ENCODE measurements at places on chromosomes 6 and 20.
A peak's percentile ranks its signal among the peaks of the same experiment; 100 is the strongest.

DNA sequence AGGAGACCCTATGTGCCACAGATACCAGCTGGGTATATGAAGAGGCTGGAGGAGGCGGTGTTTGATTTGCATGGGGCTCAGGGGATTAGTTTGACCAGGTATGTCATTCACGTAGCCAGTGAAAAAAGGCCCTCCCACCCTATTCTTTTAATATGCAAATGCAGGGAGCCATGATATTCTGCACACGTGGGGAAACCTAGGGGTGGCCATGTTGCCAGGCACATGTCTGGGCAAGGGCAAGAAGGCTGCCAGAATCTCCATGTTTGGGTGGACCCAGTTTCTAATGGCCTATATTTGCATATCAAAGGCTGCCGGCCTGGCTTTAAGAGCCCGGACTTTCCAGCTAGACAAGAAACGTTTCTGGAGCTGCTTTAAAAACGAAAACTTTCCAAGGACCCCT, 60.4 kb downstream of the SOX4 start:
- no peak for DNase-seq

DNA sequence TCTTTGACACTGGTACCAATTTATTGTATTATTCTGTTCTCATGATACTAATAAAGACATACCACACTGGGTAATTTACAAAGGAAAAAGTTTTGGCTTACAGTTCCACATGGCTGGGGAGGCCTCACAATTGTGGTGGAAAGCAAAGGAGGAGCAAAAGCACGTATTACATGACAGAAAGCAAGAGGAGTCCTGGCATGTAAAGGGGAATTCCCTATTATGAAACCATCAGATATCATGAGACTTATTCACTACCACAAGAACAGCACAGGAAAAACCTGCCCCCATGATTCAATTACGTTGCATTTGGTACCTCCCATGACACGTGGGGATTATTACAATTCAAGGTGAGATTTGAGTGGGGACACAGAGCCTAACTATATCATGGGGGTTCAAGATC, 43.4 kb downstream of the SLC22A2 start:
- DNase-seq: peak; percentile 10

GRCh38 chr6:147177286-147177685, 26.9 kb upstream of the STXBP5 start:
- peak; percentile 36 for DNase-seq

DNA sequence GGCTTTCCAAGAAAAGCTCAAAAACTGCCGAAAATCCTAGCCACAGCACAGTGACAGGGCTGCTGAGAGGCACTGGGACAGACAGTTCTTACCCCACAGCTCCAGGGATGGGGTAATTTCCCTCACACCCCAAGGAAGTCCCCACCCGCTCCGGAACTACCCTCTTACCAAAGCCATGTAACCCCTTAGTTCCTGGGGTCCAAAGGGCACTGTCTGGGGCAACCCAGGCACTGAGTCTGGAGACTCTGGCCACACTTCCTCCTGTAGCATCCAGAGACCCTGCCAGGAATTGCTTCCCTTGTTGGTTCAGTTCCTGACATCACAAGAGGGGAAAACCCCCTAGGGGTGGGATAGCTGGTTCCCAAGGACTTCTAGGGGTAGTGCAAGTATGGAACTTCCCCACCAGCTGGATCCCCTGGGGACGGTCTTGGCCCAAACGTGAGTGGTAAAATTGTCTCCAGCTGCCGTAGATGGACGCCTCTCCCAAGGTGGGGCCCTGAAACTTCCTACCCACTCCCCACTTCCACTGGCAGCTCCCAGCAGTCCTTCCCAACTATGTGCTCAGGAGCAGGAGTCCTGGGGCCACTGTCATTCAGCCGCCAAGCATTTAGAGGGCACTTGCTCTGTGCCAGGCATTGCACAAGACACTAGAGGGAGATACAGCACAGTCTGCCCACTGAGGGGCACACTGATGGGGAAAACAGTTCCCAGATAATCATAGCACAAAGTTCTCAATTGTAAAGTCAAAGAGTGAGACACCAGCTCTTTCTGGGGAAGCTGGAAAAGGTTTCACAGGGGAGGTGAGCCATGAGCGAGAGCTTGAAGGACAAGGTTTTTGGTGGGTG, 17.2 kb upstream of the HCK start:
- DNase-seq: no peak

- no peak for DNase-seq
These were observed 1.7 kb upstream of the NKX2-2 start for GRCh38 chr20:21515300-21516179.

DNA sequence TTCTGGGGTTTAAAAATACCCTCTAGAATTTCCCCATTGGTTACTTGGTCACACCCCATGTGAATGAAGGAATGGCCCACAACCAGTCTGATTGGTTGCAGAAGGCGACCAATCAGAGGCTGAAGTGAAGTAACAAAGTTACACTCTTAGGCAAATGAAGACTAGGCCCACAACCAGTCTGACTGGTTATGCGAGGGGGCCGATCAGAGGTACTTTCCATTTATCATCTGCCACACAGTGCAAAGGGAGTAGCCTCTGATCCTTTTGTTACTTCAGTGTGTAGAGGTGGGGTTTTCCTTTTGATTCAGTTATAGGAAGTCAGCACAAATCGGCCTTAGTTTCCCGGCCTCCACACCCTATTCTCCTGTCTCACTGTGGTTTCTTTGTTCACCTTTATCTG, 61.2 kb upstream of the SGK1 start:
- DNase-seq: no peak

DNA sequence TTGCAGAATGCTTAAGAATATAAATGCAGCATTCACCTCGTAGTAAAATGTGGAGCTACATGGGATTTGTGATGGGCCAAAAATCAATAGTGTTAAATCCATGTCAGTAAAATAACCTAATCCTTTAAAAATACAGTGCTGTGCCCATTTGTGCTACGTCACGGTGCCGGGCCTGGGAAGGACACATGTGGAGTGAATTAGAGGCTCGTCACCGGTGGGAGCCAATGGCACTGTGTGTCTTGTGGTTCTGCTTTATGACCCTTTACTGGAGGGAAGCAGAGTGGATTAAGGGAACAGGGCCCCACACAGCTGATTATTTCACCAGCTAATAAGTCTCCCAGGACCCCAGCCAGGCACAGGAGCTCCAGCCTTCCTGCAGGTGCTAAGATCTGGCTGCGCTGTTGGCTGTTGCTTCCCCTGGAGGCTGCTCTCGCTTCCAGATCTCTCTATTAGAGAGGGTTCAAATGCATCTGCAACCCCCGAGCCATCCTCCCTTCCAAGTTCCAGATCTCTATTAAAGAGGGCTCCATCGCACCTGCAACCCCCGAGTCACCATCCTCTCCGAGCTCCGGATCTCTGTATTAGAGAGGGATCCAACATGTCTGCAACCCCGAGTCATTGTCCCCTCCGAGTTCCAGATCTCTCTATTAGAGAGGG, 405.8 kb downstream of the CDH4 start:
- no peak for DNase-seq

GRCh38 chr6:378090-378957, 13.2 kb upstream of the IRF4 start:
- no peak for DNase-seq

- DNase-seq: no peak
These were observed 186.7 kb downstream of the PHACTR1 start for GRCh38 chr6:12903246-12903645.

- no peak for DNase-seq
These were observed 175.3 kb upstream of the RALGAPA2 start for GRCh38 chr20:20887593-20888265.

DNA sequence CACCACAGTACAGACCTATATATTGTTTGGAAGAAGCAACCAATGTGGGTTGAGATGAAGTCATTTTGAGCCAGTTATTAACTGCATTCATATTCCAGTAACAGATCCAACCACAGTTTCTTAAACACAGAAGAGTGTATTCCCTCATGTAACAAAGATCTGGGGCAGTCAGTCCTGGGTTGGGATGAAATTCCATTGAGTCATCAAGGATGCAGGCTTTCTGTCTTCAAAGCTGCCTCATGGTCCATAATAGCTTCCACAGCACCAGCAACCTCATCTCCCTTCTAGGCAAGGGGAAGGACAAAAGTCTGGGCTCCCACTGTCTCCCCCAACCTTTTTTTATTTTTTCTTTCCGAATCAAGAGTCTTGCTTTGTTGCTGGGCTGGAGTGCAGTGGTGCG, 2.9 kb upstream of the SOD2 start:
- peak; percentile 64 for DNase-seq

DNA sequence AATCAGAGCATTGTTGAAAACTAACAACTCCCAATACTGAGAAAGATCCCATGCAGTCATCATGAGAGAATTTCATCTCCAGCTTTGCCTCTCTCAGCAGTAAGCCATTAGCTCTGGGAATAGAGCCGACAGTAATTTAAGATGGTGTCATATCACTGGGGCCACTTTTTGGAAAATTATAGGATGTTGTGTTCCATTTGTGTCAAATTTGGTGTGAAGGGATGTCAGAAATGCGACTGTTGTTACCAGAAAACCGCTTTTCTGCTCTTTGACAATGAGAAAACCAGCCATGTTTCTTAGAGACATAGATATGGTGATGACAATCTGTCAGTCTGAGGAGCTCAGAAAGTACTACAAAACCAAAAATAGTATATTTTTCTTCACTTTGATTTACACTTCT, 106.3 kb upstream of the KHDRBS2 start:
- DNase-seq: no peak

- peak; percentile 46 for DNase-seq
These were observed 1.8 kb downstream of the EPHA7 start for GRCh38 chr6:93417421-93418013.

DNA sequence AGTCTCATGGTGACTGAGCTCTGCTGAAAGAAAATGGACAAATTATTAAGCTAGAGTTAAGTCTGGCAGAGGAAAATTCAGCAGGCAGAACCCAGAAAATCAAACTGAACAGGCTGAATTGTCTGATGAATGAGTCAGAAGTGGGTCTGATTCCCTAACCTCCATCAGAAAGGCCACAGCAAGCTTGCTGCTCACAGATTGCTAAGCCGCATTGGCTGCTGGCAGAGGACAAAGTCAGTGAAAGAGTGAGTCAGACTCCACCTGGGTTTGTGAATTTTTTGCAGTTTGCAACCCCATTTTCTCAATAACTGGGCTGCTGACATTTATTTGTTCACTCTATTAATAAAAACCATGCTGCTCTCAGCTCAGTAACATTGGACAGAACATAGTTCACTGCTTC, 191.3 kb downstream of the EPM2A start:
- peak; percentile 24 for DNase-seq

GRCh38 chr20:36306553-36307411, 643 bp downstream of the DLGAP4 start:
- DNase-seq: no peak

GRCh38 chr6:32107406-32107805, 1.7 kb downstream of the TNXB start:
- DNase-seq: peak; percentile 30

Measured in cardiac fibroblast (primary cell).